ENCODE measurements at places on chromosomes 11 and 22. TPM values are rescaled to one million over a fixed set of nuclear protein-coding genes. Genes with fewer than 3 reads are reported as not detected.

- no peaks in the 10 kb centered on the region for H3K36me3 ChIP-seq
- no peak overlapping the region for H3K4me3 ChIP-seq
- H3K27ac ChIP-seq = no peak overlapping the region
- H3K4me1 ChIP-seq = peaks cover 16% of the 10 kb centered on the region
These were observed 54.3 kb downstream of the SYTL2 start for GRCh38 chr11:85756401-85757200.

DNA sequence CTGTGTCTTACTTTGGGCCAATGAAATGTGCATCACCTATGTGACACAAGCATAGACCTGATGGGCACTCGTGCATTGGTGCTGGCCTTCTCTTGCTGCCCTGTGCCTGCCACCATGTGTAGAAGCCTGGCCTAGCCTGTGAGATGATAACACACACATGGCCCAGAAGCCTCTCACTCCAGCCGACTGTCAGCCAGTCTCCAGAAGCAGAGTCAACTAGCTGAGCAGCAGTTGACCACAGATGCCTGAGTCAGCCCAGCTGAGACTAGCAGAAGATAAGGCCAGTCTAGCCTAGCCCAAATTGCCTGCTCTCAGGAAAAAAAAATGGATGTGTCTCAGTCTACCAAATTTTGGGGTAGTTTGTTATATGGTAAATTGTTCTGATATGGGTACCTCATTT, 46.2 kb downstream of the CSNK2A3 start:
- H3K36me3 ChIP-seq = no peaks in the 10 kb centered on the region
- H3K27me3 ChIP-seq = no peaks in the 10 kb centered on the region
- H3K27ac ChIP-seq = no peak overlapping the region

DNA sequence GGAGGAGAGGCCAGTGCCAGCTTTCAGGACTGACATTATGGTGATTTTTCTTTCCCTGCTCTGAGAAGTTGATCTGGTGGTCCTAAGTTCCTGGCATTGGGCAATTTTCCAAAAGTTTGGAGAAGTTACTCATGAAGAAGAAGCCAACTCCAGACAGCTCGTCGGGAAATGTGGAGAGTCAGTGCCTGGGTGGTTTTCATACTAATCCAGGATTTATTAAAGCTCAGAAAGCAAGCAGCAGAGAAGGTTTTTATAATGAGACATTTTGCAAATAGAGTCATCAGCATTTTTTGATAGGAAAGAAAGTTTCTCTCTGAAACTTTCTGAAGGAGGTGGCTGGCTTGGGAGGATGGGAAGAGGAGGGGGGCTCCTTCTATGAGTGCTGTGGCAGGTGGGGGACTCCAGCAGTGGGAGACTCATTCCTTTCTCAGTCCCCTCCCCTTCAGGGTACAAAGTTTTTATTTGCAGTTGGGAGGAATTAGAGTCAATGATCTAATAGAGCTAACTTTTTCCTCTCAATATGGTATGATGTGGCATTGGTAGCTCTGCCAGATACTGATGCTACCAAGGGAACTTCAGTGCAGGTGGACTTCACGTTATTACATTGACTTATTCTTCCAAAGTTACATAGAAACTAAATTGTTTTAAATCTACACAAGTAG, 55.4 kb downstream of the LIF start:
- no peaks in the 10 kb centered on the region for H3K27me3 ChIP-seq
- DNase-seq = peak; percentile 12
- peaks cover 16% of the 10 kb centered on the region for H3K4me1 ChIP-seq
- no peak overlapping the region for H3K4me3 ChIP-seq
- no peaks in the 10 kb centered on the region for H3K36me3 ChIP-seq

DNA sequence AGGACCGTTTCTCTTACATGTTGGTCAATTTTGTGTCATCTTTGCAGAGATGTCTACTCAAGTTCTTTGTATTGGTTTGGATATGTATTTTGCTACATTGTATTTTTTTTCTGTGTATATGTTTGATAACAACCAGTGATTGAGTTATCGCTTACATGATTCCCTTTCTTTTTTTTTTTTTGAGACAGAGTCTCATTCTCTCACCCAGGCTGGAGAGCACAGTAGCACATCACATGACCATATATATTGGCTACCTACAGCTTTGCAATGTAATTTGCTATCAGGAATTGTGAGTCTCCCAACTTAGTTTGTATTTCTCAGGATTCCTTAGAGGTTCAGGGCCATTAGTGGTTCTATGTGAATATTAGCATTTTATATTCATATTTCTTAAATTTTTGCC, 59.5 kb downstream of the LRRC74B start:
- DNase-seq = no peak
- H3K4me1 ChIP-seq = peaks cover 28% of the 10 kb centered on the region

DNA sequence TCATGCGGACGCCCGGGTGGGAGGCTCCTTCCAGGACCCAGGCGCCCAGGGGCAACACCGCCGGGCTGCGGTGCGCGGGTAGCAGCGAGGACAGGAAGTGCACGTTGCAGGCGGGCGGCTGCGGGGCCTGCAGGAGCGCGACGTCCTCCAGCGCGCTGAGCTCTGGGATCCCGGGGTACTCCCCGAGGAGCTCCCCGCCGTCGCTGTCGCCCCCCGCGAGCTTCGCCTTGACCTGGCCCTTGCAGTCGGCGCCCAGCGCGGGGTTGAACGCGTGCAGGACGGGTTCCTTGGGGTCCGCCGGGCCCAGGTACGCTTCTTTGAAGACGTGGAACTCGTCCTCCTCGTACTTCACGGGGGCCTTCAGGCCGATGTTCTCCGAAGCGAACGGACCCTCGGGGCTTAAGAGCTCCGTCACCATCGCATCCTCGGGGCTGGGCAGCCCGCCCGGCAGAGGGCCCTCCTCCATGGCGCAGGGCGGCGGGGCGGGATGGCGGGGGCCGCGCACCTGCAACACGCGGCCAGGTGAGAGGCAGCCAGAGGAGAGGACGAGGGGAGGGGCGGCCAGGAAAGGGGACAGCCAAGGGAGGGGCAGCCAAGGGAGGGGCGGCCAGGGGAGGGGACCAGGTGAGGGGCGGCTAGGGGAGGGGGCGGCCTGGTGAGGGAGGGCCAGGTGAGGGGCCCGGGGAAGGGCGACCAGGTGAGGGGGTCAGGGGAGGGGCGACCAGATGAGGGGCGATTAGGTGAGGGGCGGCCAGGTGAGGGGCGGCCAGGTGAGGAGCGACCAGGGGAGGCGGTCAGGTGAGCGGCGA, 921 bp downstream of the TESMIN start:
- H3K27ac ChIP-seq = no peak overlapping the region
- no peak for DNase-seq
- no peak overlapping the region for H3K4me3 ChIP-seq
- no peaks in the 10 kb centered on the region for H3K4me1 ChIP-seq
- no peaks in the 10 kb centered on the region for H3K27me3 ChIP-seq
- no peaks in the 10 kb centered on the region for H3K36me3 ChIP-seq

DNA sequence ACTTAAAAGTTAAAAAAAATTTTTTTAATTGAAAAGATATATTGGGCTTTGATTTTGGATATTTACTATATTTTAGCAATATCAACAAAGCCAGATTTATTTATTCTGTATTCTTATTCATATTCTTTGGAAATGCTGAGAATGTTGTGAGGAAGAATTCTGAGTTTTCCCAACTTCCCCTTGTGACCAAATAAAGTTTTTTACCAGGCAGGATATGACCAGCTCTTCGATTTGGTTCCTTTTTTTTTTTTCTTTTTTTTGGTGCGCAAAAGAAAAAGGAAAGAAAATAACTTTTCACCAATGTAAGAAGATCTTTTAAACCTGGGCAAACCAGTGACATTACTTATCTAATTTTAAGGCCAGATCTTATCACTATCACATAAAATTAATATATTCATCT, 12.9 kb downstream of the TCP11L1 start:
- DNase-seq = no peak
- H3K27ac ChIP-seq = no peak overlapping the region
- H3K4me1 ChIP-seq = 0 out of 2 replicates have a peak, but pooled peaks cover 2% of the 10 kb centered on the region
- H3K4me3 ChIP-seq = no peak overlapping the region
- peaks cover 23% of the 10 kb centered on the region for H3K36me3 ChIP-seq

DNA sequence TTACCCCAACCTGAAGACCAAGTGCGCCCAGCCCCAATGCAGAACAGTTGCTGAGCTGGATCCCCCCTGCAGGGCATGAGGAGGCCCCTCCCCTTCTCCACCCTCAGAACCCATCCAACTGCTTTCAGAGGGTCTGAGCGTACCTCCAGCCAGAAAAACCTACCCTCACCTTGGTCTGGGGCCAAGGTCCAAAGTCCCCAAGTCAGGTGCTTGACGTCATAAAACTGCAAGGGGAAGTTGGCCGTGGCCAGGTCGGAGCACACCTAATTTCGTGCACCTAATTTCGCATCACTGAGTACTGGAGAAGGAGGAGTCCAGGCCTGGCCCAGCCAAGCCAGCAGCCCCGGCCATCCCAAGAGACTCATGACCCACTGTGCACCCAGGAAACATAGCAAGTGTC, 289.8 kb downstream of the CTTN start:
- H3K36me3 ChIP-seq = no peaks in the 10 kb centered on the region
- DNase-seq = no peak
- no peak overlapping the region for H3K4me3 ChIP-seq
- H3K4me1 ChIP-seq = no peaks in the 10 kb centered on the region

- no peak overlapping the region for H3K4me3 ChIP-seq
- H3K27me3 ChIP-seq = no peaks in the 10 kb centered on the region
These were observed 12.3 kb downstream of the DGAT2 start for GRCh38 chr11:75780888-75781287.

Gene LYVE1
- not detected for total RNA-seq

DNA sequence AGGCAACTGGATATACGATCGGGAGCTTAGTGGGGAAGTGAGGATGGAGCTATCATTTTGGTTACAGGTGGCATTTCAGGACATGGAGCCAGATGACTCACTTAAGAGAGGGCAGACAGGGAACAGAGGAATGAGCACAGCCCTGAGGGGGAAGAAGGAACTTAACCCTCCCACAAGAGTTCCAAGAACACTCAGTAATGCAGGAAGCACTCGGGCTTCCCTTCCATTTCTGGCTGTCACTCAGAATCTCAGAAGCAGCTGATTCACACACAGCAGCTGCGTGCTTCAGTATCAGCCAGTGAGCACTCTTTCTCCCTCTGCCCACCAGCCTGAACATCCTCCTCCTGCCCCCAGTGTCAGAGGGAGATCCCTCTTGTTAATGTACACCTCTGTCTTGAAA, 34.8 kb downstream of the EFCAB6 start:
- H3K27ac ChIP-seq = no peak overlapping the region
- H3K4me1 ChIP-seq = peaks cover 17% of the 10 kb centered on the region
- DNase-seq = peak; percentile 77
- no peaks in the 10 kb centered on the region for H3K27me3 ChIP-seq
- H3K36me3 ChIP-seq = no peaks in the 10 kb centered on the region
- no peak overlapping the region for H3K4me3 ChIP-seq

- H3K27me3 ChIP-seq = no peaks in the 10 kb centered on the region
- H3K27ac ChIP-seq = no peak overlapping the region
- H3K4me3 ChIP-seq = no peak overlapping the region
- no peak for DNase-seq
- no peaks in the 10 kb centered on the region for H3K36me3 ChIP-seq
These were observed 35.0 kb downstream of the IL10RA start for GRCh38 chr11:118021146-118021545.

DNA sequence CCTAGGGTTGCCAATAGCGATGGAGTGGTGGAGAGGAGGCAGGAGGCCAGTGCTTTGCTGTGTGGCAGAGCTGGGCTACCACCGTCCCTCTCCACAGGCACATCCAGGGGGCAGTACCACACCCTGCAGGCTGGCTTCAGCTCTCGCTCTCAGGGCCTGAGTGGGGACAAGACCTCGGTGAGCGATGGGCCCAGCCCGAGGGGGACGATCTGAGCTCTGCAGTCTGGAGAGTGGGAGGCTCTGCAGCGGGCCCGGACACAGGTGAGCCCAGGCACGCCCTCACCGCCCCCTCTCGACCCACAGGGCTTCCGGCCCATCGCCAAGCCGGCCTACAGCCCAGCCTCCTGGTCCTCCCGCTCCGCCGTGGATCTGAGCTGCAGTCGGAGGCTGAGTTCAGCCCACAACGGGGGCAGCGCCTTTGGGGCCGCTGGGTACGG, 2.5 kb downstream of the PKP3 start:
- H3K27ac ChIP-seq = no peak overlapping the region
- H3K36me3 ChIP-seq = no peaks in the 10 kb centered on the region
- H3K4me3 ChIP-seq = peak overlapping the region; percentile 46
- H3K27me3 ChIP-seq = no peaks in the 10 kb centered on the region

Gene PRRG4
- not detected for total RNA-seq

- no peaks in the 10 kb centered on the region for H3K36me3 ChIP-seq
- H3K27ac ChIP-seq = no peak overlapping the region
- no peaks in the 10 kb centered on the region for H3K27me3 ChIP-seq
- DNase-seq = peak; percentile 6
These were observed 970 bp downstream of the CAT start for GRCh38 chr11:34439610-34440198.

DNA sequence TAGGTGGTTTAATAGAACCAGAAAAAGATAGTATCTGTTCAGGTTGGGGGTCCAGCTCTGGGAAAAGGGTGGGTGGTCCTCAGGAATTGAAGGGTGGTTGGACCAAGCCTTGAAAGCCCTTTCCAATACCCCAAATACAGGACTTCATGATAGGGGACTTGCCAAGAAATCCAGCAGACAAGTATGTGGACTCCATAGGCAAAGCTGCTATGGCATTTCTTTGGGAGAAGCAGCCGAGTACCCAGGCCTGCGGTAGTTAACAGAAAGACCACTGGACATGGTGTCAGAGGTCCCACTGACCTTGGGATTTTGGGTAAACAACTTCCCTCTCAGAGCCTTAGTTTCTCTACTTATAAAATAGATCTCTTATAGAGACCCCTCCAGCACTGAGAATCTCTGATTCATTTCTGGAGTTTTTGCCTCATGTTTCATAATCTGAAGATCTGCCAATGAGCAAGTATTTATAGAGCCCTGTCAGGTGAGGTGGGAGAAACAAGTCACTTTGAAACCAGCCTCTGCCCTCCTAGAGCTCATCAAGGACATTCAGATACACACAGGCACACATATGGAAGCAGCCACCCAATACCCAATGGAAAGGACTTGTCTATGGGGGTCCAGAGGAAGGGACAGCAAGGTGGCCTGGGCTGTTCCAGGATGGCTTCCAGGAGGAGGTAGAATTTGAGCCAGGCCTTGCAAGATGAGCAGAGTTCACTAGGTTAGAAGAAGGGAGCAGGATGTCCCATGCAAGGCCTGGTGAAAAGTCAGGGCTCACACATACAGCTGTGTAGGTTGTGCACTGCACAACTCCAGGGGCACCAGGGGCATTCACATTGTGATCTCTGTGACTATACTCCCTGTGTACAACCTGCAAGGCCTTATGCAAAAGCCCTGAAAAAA, 31.0 kb upstream of the ACCSL start:
- H3K4me1 ChIP-seq = peaks cover 43% of the 10 kb centered on the region
- peak overlapping the region; percentile 79 for H3K27ac ChIP-seq
- H3K27me3 ChIP-seq = no peaks in the 10 kb centered on the region
- DNase-seq = peak; percentile 74
- H3K4me3 ChIP-seq = peak overlapping the region; percentile 42
- no peaks in the 10 kb centered on the region for H3K36me3 ChIP-seq

- H3K36me3 ChIP-seq = no peaks in the 10 kb centered on the region
- no peaks in the 10 kb centered on the region for H3K27me3 ChIP-seq
- no peak overlapping the region for H3K4me3 ChIP-seq
- DNase-seq = no peak
- H3K27ac ChIP-seq = no peak overlapping the region
These were observed 3.0 kb downstream of the LIMK2 start for GRCh38 chr22:31215018-31215535.

Gene ABCG4
- total RNA-seq = not detected
